IMR-90 (cell line): ENCODE measurements at places on chromosomes 2 and 18.

GRCh38 chr2:172978063-172978383 is 97.6 kb upstream of the MAP3K20 start:
- no peak for DNase-seq

DNA sequence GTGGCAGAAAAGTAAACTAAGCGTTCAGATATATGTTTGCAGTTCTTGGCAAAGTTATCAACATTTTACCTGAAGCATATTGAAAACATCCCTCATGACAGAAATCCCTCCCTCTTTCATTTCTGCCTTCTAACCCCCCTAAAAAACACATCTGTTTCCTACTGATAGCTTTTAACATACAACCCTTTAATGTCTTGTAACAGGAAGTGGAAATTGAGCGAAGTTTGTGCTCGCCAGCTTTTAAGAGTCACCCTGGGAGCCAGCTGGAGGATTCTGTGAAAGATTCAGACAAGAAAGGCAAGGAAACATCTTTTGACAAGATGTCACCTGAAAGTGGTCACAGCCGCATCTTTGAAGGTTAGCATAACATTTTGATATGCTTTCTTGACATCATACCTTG is 247.4 kb downstream of the XIRP2 start:
- DNase-seq: peak; percentile 55

DNA sequence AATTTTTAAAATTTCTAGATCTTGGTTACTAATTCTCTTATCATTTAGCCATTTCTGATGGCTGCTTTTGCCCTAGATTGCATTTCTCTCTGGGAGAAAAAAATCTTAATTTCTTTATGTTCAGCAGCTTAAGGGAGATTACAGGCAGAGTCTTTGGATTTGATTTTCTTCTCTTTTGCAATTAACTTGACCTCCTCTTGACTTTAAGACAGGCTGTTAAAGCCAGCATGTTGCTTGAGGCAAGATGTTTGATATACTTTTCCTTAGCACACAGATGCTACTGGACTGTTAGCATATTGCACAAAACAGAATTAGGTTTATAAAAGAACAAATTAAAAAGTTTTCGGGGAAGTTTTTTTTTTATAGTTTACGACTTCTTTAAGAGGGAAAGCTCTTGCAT is 50.0 kb downstream of the XRCC5 start:
- DNase-seq: no peak

DNA sequence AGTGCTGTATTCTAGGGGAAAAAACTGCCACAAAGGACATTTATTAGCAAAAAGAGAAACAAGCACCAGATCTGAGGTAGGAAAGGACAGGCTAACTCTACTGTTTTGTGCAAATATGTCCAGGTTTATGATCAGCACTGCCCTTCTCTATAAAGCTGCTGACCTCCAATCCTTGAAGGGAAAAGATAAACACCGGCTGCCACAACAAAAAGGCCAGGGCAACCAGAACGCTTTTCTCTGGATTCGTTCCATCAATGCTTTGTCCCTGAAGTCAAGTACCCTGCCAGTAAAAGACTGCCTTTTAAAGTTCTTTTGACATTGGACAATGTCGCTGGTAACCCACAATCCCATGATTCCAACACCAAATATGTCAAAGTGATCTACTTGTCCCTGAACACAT is 21.0 kb downstream of the SMAD2 start:
- no peak for DNase-seq

DNA sequence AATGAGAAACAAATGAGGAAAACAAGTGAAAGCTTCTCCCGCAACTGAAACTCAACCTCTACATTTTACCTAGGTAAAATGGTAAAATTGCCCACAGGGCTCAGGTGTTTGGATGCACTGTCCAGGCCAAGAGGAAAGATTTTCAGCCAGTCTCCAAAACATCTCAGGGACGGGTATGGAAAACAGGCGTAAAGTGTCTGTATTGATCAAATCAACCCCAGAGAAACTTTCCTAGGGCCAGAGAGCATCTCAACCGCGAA is 361 bp upstream of the HAT1 start:
- DNase-seq: no peak

GRCh38 chr2:84854850-84855249 is 26.0 kb downstream of the TRABD2A start:
- no peak for DNase-seq

DNA sequence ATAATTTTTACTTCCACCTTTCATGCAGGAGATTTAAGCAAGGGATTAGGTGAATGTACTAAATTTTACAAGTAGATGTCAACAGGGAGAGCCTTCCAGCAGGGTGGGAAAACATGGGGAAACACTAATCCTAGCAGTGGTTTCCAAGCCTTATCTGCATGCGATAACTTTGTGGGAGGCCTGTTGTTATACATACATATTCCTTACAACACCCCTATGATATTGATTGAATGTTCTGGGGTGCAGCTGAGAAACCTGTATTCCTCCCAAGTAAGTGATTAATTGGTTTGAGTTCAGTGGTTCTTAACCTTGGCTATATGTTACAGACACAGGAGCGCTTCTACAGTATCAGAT is 65.9 kb downstream of the COL4A4 start:
- no peak for DNase-seq

DNA sequence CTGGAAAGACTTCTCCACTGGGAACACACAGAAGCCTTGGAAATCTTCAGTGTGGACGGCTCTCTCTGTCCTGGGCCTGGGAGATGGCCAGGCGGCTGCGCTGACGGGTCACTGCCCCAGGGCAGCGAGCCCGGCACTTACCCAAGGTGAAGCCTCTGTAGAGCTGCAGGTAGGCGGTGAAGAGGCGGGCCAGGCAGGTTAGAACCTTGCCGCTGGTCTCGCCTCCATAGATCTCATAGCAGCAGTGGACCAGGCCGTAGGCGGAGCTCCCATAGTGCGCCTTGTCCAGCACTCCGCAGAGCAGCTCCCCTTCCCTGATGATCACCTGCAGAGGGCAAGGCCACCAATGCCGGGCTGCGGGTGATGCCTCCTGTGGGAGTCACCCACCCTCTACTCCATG is 53.0 kb downstream of the POLR1A start:
- no peak for DNase-seq

GRCh38 chr2:180376066-180376465 is 369.0 kb upstream of the CWC22 start:
- peak; percentile 30 for DNase-seq

GRCh38 chr2:72963423-72964145 is 46.3 kb downstream of the EMX1 start:
- no peak for DNase-seq

GRCh38 chr2:224778474-224778877 is 62.3 kb upstream of the CCDC195 start:
- DNase-seq: peak; percentile 60

DNA sequence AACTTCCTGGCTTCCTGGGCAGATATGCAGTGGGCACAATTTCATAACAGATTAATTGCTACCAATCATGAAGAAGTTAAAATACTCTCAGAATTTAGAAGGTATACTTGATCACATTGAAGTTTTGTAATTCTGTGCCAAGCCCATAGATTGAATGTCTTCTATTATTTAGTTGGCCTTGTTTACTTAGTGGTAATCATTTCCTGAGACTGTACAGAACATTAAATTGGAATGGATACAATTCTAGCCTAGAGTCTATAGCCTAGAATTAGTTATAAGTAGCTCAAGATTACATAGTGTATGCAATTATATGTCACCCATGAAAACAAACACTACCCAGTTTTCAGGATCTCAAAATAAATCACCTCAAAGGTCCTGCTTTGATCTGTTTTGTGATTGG is 615.8 kb downstream of the XIRP2 start:
- DNase-seq: no peak

- no peak for DNase-seq
Measured at GRCh38 chr2:176293334-176293733, 24.1 kb downstream of the MTX2 start.

DNA sequence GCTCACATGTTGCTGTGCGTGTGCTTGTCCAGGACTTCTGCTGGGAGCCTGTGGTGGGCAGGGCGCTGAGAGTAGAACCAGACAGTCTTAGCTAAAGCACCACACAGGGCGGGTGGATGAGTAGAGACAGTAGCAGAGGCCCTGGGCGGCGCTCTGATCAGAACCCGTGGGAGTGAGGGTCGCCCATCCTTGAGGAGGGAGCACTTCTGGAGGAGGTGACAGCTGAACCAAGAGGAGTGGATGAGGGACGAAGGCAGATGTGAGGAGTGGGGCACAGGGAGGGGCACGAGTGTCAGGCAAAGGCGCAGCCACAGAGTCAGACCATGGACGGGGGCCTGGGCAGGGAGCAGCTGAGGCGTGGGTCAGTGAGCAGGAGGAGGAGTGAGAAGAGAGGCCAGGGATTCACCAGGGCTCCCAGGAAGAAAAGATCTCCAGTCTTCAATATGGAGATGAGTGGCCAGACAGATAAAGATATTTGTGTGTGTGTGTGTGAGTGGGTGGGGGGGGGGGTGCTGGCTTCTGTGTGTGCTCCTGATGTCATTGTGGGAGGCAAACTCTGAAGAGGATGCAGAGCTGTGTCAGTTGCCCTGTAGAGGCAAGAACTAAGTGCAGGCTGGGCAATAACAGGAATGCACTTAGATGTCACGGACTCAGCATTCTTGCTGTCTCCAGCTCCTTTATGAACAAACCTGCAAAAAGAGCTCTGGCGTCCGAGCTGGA is 79.6 kb downstream of the TPO start:
- no peak for DNase-seq

GRCh38 chr2:227973241-227973640 is 101.8 kb downstream of the DAW1 start:
- no peak for DNase-seq

GRCh38 chr18:35753306-35753910 is 171.9 kb downstream of the GALNT1 start:
- DNase-seq: no peak

DNA sequence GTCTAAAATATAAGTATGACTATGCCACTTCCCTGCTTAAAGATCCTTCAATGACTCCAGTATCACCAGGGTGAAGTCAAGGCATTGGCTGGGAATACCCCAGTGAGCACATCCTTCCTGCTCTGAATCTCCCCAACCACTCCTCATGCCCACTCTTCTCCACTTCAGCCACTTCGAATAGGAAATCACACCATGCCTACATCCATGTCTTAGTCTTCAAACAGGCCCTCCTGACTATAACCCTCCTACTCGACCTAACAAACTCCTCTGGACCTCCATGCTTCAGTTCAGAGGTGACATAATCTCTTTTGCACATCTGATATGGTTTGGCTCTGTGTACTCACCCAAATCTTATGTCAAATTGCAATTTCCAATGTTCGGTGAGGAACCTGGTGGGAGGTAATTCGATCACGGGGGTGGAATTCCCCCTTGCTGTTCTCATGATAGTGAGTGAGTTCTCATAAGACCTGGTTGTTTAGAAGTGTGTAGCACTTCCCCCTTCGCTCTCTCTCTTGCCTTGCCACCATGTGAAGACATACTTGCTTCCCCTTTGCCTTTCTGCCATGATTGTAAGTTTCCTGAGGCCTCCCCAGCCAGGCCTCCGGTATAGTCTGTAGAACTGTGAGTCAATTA is 87.8 kb upstream of the TFCP2L1 start:
- DNase-seq: no peak

DNA sequence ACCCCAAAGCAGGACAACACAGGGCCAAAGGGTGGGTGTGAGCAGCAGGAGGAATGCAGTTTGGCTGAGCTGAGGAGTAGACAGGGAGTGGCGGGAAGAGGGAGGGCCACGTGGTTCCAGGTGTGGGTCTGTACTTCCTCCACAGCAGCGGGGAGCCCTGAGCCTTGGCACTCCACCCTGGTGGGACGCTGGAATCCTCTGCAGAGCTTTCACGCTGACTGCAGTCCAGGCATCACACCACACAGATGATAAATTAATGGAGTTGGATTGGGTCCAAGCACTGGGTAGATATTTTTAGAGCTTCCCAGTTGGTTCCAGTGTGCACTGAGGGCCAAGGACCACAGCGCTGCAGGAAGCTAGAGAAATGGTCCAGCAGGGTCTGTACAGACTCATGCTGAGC is 67.0 kb upstream of the TMEM200C start:
- no peak for DNase-seq

DNA sequence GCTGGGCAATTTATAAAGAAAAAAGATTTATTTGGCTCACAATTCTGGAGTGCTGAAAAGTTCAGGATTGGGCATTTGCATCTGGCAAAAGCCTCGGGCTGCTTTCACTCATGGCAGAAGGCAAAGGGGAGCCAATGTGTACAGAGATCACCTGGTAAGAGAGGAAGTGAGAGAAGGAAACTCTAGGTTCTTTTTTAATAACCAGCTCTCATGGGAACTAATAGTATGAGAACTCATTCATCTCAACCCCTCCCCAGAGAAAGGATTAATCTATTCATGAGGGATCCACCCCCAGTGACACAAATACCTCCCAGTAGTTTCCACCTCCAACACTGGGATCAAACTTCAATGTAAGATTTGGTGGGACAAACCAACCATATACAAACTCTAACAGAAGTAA is 129.0 kb downstream of the EVA1A start:
- no peak for DNase-seq

- DNase-seq: peak; percentile 94
Measured at GRCh38 chr2:160293391-160294091, 93.5 kb upstream of the ITGB6 start.

DNA sequence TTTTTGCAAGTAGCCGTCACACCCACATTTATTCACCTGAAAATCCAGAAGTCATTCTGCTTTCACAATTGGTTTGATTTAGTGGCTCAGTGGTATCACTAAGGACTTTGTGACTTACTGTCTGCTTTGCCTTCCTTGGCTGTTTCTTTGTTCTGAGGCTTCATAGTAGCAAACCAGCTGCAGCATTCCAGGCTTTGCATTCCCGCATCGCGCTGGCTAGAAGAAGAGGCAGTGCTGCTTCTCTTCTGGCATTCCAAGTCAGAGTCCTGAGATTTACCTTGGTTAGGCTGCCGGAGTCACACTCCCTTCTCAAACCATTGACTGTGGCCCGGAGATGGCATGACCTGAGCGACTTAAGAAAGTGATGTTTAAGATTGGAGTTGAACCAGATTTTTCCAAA is 35.1 kb downstream of the MYO1B start:
- DNase-seq: no peak

DNA sequence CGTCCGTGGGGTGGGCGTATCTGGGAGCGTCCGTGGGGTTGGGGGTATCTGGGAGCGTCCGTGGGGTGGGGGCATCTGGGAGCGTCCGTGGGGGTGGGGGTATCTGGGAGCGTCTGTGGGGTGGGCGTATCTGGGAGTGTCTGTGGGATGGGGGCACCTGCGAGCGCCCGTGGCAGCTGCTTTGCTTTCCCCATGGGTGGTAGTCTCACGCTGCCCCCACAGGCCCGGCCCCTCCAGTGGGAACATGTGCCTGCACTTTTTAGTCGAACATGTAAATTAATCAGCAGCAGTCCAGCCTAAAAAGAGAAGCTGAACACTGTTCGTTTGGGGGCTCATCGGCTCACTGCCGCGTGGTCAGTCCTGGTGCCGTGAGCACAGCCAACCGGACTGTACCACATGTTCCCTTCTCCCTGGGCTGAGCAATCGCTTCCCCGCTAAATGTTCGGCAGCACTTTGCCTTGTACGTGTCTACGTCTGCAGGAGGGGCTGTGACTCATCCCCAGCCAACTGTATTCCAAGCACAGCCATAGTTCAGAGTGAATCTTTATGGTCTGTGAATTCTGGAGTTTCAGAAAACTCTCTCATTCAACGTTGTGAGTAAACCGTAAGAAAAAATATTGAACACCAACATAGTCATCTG is 271.5 kb downstream of the AGAP1 start:
- DNase-seq: peak; percentile 73
